ENCODE measurements at places on chromosomes 1 and 21. TPM values are rescaled to one million over a fixed set of nuclear protein-coding genes. Genes with fewer than 3 reads are reported as not detected.
A peak's percentile ranks its signal among the peaks of the same experiment; 100 is the strongest.

DNA sequence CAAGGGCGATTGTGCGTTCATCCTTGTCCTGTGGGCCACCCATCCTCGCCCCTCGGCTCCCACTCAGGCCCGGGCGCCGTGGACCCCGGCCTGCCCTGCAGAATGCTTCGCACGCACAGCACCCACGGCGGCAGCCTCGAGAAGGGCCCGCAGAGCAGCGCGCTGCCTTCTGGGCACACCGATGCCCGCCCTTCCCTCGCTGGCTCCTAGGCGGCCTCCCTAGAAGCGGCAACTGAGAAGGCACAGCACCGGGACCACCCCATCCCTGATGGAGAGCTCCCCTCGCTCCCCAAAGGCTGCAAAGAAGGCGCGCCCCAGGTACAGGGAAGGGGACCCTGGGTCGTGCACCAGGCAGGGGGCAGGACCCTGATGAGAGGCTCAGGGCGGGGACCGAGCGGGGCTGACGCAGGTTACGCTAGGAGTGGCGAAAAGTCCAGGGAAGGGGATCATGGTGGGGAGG is 971 bp downstream of the CAPZB start:
- DNase-seq = peak; percentile 10

DNA sequence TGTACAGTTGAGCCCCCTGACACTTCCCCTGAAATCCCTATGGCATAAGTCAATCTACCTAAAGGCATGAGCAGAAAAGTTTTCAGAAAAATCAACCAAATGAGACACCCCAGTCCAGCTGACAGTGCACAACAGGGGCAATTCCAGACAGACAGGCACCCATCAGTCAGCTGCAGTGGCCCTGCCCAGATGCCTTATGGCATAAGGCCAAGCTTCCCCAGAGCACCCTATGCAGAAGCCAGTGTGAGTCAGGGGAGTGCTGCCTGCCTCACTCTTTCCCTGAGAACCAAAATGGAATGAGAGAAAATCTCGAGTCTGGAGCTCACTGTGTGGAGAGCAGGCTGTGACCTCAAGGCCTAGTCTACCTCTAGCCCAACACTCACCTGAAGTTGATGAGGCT is 38.1 kb downstream of the MRAP start:
- DNase-seq = no peak

DNA sequence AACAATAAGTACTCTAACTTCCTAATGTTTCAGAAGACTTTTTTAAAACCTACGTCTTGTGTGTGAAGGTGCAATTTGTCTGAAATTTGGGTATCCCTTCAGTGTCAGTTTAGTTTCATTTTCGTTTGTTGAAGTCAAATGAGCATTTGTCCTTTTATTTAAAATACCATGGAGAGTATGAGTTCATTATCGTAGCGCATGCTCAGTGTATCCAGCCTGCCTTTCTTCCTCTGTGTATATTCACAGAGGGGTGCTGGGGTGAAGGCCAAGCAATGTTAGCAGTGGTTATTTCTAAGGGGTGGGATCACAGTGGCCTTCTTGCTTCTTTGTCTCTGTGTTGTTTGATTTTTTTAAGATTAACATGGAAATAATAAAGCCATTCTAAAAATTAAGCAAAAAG is 43.2 kb downstream of the CNN3 start:
- DNase-seq = no peak

GRCh38 chr1:108692724-108693655 is 880 bp downstream of the PRPF38B start:
- DNase-seq = no peak

Gene ANGPTL7
- total RNA-seq = 0.20 TPM

Gene C1orf141
- total RNA-seq = not detected

DNA sequence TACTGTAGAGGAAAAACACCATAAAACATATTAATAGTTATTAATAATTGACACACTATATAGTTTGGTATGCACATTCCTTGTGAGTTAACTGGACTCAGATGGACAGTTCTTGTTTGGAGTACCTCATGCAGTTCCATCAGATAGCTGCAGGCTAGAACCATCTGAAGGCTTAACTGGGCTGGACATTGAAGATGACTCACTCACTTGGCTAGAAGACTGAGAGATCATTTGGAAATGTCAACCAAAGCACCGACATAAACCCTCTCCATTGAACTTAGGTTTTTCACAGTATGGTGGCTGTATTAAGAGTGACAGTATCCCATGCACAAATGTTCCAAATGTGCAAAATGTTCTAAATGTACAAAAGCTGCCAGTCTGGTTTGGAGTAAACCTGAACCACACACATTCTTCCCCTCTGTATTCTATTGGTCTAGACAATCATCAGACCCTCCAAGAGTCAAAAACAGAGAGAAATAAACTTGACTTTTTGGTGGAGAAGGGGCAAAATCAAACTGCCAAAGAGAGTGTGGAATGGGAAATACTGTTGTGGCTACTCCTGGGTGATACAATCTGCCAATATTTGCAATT is 708.4 kb downstream of the KCNT2 start:
- DNase-seq = no peak

DNA sequence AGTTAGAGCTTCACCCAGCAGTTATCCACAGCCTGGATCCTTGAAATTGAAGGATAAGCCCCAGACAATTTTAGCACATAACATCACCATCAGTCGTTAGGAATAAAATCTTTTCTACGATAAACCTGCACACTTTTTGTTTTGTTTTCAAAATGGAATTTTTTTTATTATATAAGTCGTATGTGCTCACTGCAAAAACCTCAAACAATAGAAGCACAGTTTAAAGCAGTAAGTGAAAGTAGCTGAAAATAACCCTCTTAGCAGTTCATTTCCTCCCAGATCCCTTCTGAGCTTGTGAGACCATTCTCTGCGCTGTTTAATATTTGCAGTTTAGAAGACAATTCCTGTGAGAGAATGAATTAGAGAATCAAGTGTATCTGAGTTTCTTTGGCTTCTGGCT is 38.3 kb downstream of the ELK4 start:
- no peak for DNase-seq

GRCh38 chr1:226710501-226710900 is 28.6 kb downstream of the ITPKB start:
- DNase-seq = no peak

Gene LIN28A
- total RNA-seq = 455 TPM

Gene CLCA4
- total RNA-seq = not detected

GRCh38 chr1:51287966-51288365 is 42.4 kb downstream of the TTC39A start:
- no peak for DNase-seq

DNA sequence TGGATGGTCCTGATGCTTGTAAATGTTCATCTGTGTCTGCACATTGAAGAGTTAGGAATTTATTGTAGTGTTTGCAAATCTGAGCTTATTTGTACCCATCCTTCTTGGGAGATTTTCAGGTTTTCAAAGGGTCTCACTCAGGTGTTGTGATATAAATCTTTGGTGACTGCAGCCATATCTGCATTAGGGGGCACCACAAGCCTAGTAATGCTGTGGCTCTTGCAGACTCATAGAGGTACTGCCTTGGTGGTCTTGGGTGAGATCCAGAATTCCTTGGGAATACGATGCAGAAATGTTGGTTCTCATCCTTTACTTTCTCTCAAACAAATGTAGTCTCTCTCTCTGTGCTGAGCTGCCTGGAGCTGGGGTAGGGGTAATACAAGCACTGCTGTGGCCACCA is 405.9 kb downstream of the TTLL7 start:
- DNase-seq = no peak

GRCh38 chr1:75310067-75310466 is 175.9 kb downstream of the LHX8 start:
- no peak for DNase-seq

GRCh38 chr1:2574350-2574749 is 12.2 kb upstream of the PRXL2B start:
- no peak for DNase-seq

Gene HES2
- not detected for total RNA-seq

DNA sequence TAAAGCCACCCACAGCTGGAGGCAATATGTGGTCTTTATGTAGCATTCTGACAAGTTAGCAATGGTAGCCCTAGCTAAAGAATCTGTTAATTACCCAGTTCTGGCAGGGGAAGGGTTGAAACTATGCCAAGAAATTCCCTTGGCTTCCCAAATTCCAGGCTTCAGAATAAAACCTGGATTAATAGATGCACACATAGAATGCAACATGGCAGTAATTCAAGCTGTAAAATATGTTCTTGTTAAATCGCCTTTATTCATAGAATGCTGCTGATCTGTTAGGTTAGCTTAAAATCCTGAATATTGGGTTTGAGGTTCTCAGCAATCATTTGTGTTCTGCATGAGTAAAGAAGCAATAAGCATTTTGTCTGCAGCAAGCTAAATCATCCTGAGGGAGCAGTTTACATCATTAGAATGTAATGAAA is 80.1 kb downstream of the ZNF326 start:
- DNase-seq = no peak

Gene SPRR2G
- not detected for total RNA-seq

DNA sequence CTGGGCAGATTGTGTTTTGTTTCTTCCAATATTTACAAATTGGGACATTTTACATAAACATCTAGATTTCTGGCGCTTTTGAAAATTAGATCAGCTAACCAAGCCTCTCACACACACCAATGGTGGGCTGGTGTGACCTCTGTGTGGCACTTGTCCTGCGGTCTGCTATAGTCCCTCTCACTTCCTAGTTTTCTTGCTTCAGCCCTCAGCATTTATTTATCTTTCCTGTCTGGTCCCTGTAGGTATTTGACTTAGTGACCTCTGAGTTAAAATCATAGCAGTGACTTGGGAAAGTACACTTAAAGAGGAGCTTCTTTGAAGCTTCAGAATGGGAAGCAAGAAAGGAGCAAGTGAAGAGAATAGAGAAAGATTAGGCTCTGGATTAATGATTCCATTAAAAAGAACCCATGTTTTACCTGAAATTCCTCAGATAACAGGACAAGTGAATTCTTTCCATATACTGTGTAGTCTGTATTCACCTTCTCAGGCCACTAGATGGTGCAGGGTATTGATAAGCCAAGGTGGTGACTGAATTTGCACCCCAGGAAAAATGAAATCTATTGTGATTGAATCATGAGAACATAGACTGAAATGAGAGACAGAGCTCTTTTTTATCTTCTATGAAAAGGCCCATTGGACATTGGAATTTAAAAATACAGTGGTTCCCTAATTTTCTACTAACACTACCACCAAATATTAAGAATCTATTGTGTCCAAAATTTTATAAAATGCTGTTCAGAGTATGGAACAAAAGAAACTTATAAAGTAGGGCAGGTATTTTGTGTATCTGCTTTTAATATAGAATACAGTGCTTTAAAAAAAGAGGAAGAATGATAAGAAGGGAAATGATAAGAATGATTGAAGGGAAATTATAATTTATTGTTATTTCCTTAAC is 7.1 kb upstream of the DIPK1A start:
- DNase-seq = no peak

GRCh38 chr1:117106478-117106877 is 15.1 kb downstream of the TRIM45 start:
- DNase-seq = no peak

GRCh38 chr1:208409176-208409575 is 165.0 kb upstream of the PLXNA2 start:
- DNase-seq = no peak

DNA sequence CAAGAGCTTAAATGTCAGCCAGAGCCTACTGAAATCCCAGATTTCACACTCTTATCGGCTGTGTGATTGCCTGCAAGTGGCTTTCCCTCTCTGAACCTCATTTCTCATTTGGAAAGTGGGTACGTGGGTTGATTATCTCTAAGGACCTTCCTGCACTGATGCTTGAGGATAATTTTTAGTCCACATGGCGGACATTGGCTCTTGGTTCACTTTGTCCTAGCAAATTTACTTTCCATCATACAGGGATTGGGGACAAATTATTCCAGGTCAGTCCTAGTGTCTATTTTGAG is 111.6 kb downstream of the ACTL8 start:
- no peak for DNase-seq

DNA sequence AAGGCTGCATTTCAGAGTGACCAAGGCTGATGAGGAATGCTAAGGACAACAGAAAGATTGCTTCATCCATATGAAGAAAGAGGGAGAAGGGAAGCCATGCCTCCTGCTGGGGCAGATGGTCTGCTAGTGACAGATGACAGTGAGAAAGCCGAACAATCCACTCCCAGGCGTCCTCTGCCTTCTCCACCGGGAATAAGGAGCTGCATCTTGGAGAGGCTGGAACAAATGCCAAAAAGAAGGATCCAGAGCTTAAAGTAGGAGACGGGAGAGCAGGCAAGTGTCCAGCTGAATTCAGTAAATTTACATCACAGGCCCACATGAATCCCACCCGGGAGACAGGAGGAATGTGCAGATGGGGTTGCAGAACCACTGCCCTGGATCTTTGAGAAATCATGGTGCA is 33.4 kb downstream of the DDX20 start:
- DNase-seq = no peak

Gene LRRC3
- 10.1 TPM for total RNA-seq

- DNase-seq = no peak
These were observed 17.4 kb upstream of the DPYD start for GRCh38 chr1:97938285-97938642.

DNA sequence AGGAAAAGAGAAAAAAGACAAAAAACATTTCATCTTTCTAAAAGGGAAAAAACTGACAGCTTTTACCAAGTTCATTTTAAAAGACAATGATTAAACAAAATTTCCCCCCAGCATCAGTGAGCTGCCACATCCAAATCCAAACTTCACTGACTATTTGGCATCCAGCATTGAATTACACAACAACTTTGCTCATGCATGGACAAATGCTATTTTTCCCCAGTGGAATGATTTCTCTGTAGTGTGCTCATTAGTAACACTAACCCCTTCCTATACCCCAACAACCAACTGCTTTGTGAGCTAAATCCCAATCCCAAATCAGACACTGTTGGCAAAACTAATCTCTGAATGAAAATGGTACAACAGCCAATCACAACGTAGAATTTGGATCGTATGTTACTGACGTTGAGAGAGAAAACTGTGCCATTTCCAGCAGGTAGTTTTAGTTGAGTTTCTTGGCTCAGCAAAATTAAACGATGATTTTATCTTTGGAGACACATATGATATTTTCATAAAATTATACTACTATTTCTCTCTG is 37.9 kb downstream of the PIK3R3 start:
- no peak for DNase-seq

DNA sequence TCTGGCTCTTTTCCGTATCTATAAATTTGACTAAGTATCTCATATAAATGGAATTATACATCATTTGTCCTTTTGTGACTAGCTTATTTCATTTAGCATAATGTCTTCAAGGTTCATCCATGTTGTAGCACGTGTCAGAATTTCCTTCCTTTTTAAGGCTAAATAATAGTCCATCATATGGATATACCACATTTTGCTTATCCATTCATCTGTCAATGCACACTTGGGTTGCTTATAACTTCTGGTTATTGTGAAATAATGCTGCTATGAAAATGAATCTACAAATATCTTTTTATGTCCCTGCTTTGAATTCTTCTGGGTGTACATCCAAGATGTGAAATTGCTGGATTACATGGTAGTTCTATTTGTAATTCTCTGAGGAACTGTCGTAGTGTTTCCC is 119.6 kb downstream of the RHOU start:
- no peak for DNase-seq

All from neural crest cell (in vitro differentiated cells).